ENCODE measurements at places on chromosomes 11 and 22. TPM values are rescaled to one million over a fixed set of nuclear protein-coding genes. Genes with fewer than 3 reads are reported as not detected.

GRCh38 chr11:69164824-69165223, 9.1 kb downstream of the SMIM38 start:
- DNase-seq, result no peak

- DNase-seq, result no peak
These were observed 10.0 kb upstream of the OR8B4 start for GRCh38 chr11:124434699-124435098.

Gene FOLR2
- polyA plus RNA-seq, result 16.8 TPM

Gene ADAMTS8
- polyA plus RNA-seq, result 1.6 TPM

GRCh38 chr11:15112131-15112541, 2.6 kb upstream of the INSC start:
- no peak for DNase-seq

Gene GRIK4
- polyA plus RNA-seq, result not detected

DNA sequence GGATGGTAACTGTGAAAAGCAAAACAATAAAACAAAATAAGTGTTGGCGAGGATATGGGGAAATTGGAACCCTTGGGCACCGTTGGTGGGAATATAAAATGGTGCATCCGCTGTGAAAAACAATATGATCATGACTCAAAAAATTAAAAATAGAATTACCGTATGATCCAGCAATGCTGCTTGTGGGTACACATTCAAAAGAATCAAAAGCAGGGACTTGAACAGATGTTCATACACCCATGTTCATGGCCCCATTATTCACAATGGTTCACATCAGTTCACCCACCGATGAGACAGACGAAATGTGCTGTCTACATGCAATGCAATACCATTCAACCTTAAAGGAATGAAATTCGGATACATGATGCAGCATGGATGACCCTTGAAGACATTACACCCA, 1.2 kb upstream of the DERL3 start:
- no peak for DNase-seq

- DNase-seq, result peak; percentile 26
These were observed 65.8 kb upstream of the NECTIN1 start for GRCh38 chr11:119794756-119795155.

DNA sequence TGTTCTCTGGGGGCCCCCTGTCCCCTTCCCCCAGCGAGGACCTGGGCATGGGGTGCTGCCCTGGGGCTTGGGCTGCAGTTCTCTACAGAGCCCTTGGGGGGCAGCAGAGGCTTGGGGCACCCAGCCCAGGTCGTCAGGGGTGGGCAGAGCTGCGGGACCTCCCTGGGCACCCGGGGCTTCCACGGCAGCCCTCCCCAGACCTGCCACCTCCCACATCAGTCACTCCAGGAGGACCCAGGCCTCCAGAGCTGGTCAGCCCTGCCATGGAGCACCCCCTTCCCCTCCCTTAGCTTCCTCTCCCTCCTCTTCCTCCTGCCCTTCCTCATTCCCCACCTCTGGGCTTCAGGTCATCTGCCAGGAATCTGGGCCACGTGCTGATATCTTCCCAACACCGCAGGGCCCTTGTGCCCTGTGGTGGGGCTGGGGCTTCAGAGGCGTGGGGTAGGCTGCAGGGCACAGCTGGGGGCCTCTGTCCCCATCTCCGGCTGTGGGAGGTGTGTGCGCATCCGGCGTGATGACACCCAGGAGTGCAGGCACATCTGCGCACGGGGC, 5.8 kb downstream of the TSPAN4 start:
- DNase-seq, result no peak

Gene HEPN1
- polyA plus RNA-seq, result not detected

- DNase-seq, result no peak
These were observed 85.3 kb upstream of the WNT7B start for GRCh38 chr22:46062232-46062615.

DNA sequence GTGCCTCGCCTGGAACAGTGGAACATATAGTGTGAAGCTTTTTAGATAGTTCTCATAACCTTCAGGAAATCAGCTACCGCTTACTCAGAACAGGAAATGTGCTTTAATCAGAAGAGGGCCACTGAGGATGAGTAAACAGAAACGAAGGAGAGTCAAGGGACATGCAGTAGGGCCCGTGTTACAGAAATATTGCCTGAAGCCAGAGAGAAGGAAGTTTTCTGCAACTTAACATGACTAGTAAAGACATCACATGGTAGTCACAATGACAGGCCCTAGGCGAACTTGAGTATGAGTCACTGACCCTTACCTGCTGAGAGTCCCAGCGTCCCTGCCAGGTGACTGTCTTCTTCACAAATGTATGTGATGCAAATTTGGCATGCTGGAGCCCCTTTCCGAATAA, 39.4 kb downstream of the CARD18 start:
- DNase-seq, result no peak

Gene PIWIL4
- polyA plus RNA-seq, result 2.6 TPM

GRCh38 chr11:132987936-132988335, 544.4 kb downstream of the OPCML start:
- no peak for DNase-seq

Gene CABP4
- 0.49 TPM for polyA plus RNA-seq

- DNase-seq, result no peak
These were observed 39.8 kb upstream of the POGLUT3 start for GRCh38 chr11:108538022-108538424.

GRCh38 chr11:20027556-20028013, 132.7 kb downstream of the DBX1 start:
- no peak for DNase-seq

DNA sequence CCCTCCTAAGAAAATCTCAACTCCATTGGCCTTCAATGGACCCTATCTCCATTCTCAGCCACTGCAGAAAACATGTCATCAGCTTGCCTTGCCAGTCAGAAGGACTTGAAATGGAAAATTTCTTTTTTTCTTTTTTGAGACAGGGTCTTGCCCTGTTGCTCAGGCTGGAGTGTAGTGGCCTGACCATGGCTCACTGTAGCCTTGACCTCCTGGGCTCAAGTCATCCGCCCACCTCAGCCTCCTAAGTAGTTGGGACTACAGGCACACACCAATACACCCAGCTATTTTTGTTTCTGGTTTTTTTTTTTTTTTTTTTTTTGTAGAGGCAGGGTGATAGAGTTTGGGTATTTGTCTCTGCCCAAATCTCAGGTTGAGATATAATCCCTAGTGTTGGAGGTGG, 29.0 kb downstream of the AGBL2 start:
- DNase-seq, result no peak

DNA sequence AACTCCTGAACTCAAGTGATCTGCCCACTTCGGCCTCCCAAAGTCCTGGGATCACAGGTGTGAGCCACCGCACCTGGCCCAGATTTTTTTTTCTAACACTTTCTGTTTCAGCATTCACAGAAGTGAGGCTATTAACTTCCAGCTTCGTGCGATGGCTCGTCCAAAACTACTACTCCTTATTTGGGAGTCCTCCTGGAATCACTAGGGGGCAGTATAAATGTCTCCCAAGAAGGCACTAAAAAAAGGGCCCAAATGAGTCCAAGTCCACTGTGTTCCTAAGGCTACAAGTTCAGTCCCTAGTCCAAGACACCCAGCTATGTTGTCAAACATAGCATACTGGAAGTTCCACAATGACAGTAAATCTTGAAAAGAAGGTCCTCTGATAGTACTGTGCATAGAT, 63.2 kb upstream of the BIRC3 start:
- no peak for DNase-seq
